ENCODE measurements at places on chromosomes 6 and 20.

DNA sequence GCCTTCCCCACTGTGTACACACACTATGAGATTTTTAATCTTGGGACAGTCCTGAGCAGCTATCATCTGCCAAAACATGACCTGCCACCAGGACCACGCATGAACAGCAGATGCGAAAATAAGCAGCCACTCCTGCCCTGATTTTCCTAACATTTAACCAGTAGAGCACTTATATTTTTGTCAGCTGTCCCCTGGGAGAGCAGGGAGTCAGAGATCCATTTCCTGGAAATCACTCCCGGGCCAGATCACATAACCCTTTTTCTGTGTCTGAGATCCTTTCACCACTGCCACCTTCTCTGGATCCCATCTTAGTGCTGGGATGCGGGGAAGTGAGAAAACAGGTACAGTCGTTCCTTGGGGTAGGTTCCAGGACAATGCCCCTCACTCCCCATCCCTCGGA is 5.7 kb downstream of the SDCBP2 start:
- no peak for DNase-seq

DNA sequence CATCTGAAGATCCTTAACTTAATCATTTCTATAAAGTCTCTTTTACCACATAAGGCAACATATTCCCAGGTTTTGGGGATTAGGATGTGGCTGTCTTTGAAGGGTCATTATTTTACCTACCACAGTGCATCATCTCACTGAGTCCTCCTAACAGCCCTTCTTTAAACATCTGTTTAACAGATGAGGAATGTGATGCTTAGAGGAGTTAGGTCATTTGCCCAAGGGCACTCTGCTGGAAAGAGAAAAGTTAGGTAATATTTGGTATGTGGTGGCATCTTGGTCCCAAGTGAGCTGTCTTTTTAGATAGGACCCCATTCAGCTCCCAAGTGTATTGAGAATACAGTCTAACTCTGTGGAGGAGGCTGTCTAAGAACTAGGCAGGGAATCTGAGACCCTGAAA is 11.0 kb downstream of the MMP24 start:
- no peak for DNase-seq

DNA sequence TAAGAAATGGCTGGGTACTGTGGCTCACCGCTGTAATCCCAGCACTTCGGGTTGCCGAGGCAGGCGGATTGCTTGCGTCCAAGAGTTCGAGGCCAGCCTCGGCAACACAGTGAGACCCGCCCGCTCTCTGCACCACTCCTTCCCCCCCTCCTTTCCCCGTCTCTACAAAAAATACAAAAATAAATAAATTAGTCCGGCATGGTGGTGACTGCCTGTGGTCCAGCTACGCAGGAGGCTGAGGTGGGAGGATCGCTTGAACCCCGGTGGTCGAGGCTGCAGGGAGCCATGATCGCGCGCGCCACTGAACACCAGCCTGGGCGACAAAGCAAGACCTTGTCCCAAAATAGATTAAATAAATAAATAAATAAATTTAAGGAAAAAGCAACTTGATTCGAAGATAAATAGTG is 448 bp upstream of the RNF114 start:
- no peak for DNase-seq

- no peak for DNase-seq
Observed at GRCh38 chr6:28673787-28674671, 148.3 kb downstream of the GPX5 start.

DNA sequence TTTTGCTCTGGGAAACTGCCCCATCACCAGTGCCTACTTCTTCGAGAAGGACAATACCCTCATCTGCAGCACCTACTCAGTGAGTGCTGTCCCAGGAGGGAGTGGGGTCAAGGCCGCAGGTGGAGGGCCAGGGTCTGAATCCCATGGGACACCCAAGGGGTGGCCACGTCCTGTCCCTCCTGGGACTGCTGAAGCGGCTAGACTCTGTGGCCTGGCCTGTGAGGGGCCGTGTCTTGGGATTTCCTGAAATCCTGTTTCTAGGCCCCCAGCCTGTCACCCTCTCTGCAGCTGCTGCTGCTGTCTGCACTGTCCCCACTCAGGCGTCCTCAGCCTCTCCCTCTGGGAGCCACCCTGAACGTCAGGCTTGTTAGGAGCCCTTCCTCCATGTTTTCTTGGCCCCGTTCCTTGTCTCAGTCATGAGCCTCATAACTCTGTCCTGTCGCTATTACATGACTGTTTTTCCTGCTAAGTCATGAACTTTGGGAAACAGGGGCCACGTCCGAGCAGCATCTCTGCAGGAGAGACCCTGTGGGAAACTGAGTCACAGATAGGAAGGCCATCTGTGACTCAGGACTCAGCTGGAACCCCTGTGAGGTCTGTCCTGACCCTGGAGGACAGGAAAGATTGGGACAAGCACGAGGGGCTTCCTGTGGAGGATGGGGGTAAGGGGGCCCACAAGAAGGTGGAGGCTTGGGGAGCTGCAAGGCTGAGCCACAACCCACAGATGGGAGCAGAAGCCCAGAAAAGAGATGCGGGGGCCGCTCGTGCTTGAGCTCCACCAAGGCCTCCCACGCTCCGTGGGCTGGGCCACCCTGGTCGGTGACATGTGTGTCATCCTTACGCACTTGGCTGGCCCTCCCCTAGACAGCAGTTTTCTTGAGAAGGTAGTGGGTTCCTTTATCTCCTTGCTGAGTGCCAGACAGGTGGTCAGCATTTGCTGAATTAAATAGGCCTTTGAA is 49.9 kb downstream of the EFCAB8 start:
- no peak for DNase-seq

DNA sequence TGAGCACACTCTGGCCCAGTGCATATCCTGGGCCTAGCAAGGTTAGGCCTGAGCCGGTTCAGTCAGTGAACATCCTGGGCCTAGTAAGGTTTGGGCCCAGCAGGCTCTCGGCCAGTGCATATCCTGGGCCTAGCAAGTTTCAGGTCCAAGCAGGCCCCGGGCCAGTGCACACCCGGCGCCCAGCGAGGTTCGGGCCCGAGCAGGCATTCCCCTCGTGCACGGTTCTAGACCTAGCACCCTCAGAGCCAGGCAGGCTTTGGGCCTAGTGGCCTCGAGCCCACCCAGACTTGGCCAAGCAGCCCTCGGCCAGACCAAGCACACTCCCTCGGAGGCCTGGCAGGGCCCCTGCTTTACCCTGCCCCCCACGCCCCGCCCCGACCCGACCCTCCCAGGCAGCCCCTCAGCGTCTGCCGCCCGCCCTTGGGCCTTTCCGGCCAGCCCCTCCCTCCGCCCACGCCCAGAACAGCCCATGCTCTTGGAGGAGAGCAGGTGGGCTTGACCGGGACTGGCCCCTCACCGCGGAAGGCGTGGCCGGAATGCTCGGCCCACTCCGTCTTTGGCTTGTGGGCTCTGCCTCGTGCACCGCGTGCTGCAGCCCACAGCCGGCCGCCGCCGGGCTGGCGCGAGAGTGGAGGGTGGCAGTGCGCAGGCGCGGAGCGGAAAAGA is at the start of gene CTCFL:
Gene CTCFL, minus strand, starts transcription at position 630 of the 666 bp plus-strand sequence. CDS start 935 bp downstream, outside the sequence.
- DNase-seq = no peak

DNA sequence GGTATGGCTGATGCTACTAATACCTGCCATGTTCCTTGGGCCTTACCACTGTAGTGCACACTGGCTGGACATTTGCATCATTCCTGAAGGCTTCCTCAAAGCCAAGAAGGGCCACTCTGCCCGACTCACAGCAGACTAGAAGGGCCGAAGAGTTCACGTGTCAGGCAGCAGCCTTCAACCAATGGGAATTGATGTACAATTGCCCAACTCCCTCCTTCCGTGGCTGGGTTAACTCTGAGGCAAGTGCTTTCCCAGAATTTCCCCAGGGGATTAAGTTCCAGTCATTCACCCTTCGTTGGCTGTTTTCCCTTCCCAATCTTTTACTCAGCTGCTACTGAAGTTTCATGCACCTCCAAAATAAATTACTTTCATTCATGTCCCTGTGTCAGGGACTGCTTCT is 29.8 kb downstream of the PSMB9 start:
- DNase-seq = no peak

GRCh38 chr6:111939902-111940301 is 66.7 kb upstream of the FYN start:
- peak; percentile 2 for DNase-seq

DNA sequence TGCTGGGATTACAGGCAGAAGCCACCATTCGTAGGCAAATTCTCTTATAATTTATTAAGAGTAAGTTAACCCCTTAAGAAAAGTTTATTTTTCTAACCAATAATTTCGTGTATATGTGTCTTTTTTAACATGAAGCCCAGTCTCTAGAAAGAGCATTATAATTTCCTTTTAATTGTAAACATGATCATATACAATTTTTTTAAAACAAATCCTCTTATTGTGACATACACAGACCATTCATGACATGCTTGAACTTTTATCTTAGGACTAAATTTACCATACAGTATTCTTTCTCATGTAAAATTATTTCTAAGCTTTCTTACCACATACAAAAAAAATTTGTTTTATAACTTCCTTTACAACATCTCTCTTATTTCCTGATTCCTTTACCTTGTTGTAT is 6.7 kb downstream of the ACOT13 start:
- no peak for DNase-seq
